ENCODE measurements at places on chromosomes 16 and 17.

DNA sequence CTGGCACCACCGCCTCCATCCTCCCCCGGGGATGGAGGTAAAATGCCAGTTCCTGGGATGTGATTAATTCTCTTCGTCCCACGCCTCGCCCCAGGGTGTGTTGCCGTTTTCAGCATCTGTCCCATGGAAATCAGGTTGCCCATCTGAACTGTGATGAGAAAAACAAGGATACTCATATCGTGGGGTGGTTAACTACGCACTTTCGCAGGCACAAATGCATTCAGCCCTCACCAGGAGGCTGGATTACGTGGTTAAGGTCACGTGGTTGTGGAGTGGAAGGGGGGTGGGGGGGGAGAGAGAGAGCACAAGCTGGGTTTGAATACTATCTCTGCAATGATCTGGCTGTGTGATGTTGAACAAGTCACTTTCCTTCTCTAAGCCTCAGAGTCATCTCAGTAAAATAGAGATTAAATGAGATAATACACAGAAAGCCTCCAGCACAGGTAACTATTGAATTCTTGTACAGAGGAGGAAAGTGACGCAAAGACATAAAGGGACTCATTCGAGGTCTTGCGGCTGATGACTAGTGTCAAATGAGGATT lies 74.7 kb downstream of the BMERB1 start:
- peak; percentile 31 for DNase-seq

- DNase-seq: peak; percentile 81
These were observed 9.3 kb downstream of the RIPOR1 start for GRCh38 chr16:67537636-67538591.

- no peak for DNase-seq
These were observed 28.3 kb downstream of the ARSG start for GRCh38 chr17:68319410-68320162.

DNA sequence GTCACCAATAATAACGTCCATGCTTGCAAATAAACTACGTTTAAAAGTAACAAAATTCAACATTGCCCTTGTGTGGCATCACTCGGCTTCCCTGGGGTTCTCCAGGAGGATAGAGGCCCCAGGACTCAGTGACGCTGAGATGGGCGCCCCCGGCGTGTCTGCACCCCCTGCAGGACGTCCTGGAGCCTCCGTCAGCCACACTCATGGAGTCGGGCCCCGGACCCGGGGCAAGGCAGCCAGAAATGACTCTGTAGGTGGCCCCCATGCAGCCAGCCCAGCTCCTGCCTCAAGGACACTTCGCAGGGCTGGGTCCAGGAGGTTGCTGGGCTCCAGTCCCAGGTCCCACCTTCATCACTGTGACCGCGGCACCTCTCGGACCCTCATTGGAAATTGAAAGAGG lies 16.6 kb upstream of the ACSF3 start:
- DNase-seq: no peak

DNA sequence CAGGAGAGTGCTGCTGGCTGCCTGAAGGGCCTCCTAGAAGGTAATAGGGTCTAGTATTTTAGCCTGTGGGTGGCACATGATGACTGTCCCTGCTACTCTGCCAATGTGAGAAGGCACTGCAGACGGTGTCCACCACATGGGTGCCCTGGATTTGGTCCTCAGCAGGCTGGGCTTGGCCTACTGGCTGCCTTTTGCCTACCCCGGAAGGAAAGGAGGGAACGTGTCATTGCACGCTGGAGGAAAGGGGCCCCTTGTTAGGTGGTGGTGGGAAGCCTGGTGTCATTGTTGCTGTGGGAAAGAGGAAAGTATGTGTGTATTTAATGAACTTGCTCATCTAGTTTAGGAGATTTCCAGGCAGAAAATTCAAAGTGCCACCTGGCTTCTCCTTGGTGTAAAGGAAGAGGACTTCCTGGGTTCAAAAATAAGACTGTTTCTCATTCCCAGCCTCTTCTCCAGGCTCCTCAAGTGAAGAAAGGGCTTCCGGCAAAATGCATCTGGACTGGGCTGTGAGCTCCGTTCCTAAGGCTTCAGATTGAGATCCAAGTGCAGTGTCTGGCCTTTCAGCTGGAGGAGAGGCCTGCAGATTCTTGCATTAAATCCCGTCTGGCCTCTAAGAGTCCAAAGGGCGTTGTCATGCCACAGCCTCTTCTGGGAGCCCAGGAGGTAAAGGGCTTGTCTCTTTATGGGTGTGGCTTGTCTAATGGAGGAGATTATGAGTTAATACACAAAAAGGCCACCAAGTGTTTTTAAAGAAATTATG lies 55.1 kb downstream of the RPTOR start:
- no peak for DNase-seq

DNA sequence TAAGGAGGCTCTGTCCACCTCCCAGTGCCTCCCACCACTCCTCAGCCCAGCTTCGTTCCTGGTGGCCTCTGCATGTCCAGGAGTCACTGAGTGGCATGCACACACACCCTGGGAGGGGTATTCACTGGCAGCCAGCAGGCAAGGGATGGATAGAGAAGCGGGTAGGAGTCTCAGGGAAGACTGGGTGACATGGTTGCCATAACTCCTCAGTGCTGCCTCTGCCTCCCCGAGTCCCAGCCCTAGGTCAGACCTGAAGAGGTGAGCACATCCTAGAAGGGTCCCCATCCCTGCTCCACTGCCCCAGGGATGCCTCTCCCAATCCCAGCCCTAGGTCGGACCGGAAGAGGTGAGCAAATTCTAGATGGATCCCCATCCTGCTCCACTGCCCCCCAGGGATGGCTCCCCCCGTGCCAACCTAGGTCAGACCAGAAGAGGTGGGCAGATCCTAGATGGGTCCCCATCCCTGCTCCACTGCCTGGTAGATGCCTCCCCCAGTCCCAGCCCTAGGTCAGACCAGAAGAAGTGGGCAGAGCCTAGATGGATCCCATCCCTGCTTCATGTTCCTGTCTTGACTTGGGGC lies 197.0 kb downstream of the IRF8 start:
- DNase-seq: no peak

DNA sequence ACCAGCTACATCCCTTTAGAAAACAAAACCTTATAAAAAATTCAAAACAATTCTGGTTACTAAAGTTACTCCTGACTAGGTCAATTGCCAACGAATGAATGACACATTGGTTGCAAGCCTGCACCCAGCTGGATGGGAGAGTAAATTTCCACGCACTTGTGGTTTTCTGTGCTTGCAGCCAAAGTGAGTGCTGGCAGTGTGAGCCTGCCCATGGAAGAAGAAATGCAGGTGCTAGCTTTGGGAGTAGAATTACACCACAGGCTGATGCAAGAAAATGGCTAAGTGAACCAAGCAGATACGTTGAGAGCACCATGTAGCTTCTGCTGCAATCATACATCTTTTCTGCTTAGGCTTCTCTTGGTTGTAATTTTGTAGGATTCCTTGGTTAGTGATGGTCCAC lies 74.6 kb downstream of the SYCE1L start:
- DNase-seq: no peak

- no peak for DNase-seq
These were observed 25.0 kb upstream of the C16orf78 start for GRCh38 chr16:49348408-49349176.

DNA sequence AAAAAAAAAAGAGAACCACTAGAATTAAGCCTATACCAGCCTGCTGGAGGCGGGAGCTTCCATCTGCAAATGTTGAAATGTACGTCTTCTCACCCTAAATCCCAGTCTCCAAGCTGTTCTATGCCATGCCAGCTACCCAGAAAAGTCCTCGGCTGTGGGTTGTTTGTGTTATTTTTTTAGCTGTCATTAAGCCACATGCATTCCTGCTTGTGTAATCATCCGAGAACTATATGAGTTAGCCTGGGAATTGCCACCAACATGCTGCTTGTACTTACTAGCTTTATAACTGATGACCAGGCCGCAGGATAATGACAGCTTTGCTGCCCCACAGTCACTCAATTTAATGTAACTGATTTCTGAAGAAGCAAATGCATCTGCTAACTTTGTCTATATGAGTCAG lies 313.9 kb upstream of the SALL1 start:
- DNase-seq: no peak

DNA sequence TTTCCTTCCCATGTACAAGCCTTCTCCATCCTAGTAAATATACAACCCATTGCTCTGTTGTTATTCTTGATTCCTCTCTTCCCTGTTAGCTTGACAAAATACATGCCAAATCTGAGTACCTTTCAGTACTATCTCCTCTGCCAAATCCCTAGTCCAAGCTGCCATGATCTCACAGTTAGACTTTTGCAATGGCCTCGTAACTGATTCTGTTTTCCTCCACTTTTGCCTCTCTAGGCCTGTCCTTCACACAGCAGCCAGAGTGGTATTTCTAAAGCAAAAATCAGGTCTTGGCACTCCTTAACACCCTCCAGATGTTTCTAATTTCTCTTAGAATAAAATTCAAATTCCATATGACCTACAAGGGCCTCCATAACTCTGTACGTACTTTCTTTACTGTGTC lies 153.0 kb upstream of the RBL2 start:
- DNase-seq: no peak

DNA sequence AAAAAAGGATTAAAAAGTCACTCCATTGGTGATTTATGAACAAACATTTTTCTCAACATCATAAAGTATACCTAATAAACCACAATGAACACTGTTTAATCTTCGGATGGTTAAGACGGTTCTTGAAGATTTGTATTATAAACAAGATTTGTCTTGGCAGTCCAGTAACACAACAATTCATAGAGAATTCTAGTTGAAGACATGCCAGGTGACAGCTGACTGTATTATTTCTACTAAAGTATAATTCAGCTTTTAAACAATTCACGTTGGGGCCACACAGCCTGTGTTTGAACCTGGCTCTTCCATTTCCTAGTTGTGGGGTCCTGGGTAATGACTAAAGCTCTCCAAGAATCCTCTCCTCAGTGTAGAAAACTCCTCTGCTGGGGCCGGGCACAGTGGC lies 22.0 kb downstream of the STX8 start:
- DNase-seq: no peak

DNA sequence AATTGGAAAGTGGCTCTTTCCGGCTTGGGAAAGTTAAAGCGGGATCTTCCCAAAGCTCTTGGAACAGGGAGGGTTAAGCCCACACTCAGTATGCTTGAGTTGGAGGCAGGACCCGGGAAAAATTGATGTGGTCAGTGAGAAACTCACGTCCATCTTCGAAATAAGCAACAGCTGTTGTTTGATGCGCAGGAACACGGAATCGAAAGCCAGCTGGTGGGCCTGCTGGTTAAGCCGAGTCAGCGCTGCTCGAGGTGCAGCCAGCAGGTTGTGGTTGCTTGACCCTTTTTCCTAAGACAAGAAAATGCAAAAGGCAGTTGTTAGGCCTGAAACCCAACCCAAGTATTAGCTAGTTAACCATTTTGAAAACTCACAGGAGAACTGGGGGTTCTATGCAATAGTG lies 49.4 kb downstream of the COG7 start:
- no peak for DNase-seq

GRCh38 chr17:50995668-50996067 lies 125.0 kb downstream of the SPAG9 start:
- DNase-seq: no peak

DNA sequence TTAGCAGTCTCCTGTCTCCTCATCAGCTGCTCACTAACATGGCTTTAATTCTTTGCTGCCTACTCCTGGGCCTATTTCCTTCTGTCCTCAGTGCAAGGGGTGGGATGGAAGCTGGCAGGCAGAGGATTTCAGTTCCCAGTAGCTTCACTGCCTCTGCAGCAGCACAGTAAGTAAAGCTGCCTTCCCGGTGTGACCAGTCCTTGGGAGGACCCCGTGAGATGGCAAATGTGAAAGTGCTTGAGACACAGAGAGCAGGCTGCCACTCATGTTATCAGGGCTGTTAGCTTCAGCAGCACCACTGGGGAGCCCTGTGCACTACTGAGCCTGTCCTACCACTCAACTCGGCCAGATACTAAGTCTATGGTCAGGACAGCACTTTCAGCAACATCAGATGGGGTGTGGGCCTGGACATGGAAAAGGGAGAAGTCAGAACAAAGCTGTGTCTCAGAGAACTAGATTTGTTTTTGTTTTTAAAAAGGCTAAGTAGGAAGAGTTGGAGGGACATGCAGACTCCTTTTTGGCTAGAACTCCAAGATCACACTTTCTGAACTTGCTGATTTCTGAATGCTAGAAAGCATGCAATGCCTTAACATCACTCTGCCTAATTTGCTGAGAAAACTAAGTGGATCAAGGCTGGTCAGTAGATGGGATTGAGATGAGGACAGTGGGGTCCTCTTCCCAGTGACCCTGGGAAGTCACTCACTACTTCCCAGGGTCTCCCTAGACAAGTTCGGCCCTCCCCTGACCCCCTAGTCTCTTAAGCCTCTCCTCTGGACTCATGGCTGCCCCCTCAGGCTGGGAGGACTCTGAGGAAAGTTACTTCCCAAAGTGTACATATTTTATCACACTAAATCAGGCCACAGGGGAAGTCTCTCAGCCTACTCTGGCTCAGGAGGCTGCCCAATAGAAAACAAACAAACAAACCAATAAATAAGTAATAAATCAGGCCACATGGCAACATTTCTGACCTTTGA lies 1.1 kb downstream of the ACSF2 start:
- peak; percentile 47 for DNase-seq

- no peak for DNase-seq
These were observed 109.4 kb downstream of the ZNF423 start for GRCh38 chr16:49746545-49746944.

DNA sequence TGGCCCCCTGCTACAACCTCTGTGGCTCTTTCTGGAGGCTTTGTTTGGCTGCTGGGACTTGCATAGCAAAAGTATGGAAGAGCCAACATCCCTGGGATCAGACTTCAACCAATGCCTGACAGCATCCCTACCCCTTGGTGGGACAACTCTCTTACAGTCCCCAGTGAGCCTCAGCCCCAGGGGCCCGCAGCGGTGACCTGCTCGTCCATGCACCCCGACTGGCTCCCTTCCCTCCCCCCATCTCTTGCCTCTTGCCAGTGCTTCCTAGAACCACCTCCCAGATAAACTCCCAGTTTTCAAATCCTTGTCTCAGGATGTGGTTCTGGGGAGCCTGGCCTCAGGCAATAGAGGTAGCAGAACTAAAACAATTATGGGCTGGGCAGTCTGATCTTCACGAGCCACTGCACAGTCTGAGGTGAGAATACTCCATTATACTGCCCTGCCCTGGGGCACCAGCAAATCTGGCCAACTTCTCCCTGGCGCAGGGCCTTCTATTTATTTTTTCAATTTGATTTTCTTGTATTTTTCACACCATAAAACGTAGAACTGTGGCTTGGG lies 86.6 kb upstream of the BRD7 start:
- DNase-seq: no peak

- DNase-seq: no peak
These were observed 64.6 kb downstream of the GTF3C1 start for GRCh38 chr16:27485126-27485525.

- no peak for DNase-seq
These were observed 23.0 kb downstream of the MAPK8IP3 start for GRCh38 chr16:1729026-1729425.

GRCh38 chr17:80323982-80324381 lies 63.3 kb downstream of the RNF213 start:
- DNase-seq: no peak

Data from activated naive CD4-positive, alpha-beta T cell treated with anti-CD3 and anti-CD28 coated beads, Interleukin-2, amount 10 ng/mL, durations not matched to agents 7 days and 5 days (primary cell).